Keratinocyte (primary cell): ENCODE measurements at places on chromosomes 4 and X. TPM values are rescaled to one million over a fixed set of nuclear protein-coding genes. Genes with fewer than 3 reads are reported as not detected.

- H3K27ac ChIP-seq: no peak overlapping the region
- H3K4me1 ChIP-seq: no peaks in the 10 kb centered on the region
- H3K4me3 ChIP-seq: no peak overlapping the region
- DNase-seq: no peak
- no peaks in the 10 kb centered on the region for H3K36me3 ChIP-seq
These were observed 273.7 kb upstream of the NOCT start for GRCh38 chr4:138741766-138742377.

GRCh38 chr4:152990471-152991131 is 54.5 kb downstream of the FHDC1 start:
- H3K4me1 ChIP-seq: peaks cover 15% of the 10 kb centered on the region
- no peaks in the 10 kb centered on the region for H3K27me3 ChIP-seq
- H3K4me3 ChIP-seq: no peak overlapping the region
- H3K36me3 ChIP-seq: no peaks in the 10 kb centered on the region
- DNase-seq: no peak

DNA sequence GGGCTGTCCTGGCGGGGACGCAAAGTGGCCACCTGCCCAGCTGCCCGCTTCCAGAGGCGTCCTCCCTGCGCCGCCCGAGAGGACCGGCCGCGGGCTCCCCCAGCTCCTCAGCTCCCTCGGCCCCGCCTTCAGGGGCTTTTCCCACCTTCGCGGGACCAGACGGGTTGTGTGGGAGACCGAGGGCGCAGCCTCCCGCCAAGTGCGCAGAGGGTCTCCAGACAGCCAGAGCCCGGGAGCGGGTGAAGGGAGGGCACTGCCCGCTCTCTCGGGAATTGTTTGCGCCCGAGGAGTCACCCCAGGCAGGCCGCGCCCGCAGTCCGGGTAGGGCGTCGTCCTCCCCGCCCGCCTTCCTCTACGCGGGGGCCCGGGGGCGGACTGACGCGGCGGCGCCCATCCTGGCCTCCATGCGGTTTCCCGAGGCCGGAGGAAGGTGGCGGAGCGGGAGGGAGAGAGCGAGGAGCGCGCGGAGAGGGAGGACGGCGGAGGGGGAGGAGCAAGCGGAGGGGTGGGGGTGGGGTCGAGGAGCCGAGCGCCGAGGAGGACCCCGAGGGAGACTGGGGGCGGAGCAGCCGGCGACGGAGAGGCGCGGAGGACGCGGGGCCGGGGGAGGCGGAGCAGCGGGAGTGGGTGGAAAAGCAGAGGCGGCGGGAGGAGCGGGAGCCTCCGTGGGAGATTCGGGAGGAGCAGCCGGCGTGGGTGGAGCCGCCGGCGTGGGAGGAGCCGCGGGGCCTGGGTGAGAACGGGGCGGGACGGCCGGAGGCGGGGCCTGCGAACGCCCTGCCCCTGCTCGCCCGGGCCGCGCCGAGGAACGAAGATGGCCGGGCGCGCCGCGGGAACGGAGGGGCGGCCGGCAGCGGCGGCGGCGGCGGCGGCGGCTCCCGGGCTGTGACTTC is 47.5 kb downstream of the CLDN34 start:
- peaks cover 2% of the 10 kb centered on the region for H3K4me1 ChIP-seq
- peak; percentile 19 for DNase-seq

DNA sequence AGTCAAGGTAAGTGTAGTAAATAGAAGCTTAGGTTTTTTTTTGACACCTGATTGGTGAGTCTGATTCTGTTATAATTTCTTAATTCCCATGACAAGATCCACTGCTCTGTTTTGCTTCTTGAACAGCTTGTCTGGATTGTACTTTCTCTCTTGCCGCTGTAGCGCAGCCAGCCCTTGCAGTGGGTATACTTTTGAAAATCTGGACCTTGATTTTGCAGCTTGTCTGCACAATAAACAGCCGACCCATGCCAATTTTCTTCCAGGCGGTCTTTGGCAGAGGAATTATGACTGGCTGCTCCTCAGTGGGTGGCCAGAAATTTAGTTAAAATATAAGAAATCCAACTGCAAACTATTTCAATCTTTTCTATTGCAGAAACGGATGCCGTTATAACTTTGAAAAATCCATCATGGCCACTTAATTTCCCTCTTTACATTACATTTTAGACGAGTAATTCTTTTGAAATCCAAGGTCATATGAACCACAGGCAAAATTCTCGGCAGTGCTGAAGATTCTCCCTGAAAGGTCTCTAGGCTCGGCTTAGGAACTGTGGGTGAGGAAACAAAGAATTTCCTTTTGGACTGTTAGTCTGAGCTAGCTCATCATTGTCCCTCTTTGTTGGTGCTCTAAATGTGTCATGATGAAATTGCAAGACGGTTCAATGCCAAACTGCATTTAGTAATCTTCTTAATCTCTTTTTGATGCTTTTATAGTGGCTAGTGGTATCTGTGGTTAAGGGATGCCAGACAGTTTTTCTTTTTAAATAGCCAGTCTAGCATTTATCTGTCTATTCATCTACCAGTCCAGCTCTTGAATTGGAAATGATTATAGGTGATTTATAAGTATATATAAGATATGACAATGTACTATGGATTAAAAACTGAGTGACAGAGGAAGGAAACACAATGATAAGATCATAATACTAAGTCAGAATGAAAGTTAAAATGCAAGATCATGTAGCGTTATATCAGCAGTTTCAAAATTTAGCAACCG is 31.5 kb upstream of the PTTG2 start:
- DNase-seq: no peak
- no peaks in the 10 kb centered on the region for H3K36me3 ChIP-seq
- no peak overlapping the region for H3K4me3 ChIP-seq
- H3K27ac ChIP-seq: no peak overlapping the region
- H3K4me1 ChIP-seq: no peaks in the 10 kb centered on the region
- H3K27me3 ChIP-seq: no peaks in the 10 kb centered on the region

DNA sequence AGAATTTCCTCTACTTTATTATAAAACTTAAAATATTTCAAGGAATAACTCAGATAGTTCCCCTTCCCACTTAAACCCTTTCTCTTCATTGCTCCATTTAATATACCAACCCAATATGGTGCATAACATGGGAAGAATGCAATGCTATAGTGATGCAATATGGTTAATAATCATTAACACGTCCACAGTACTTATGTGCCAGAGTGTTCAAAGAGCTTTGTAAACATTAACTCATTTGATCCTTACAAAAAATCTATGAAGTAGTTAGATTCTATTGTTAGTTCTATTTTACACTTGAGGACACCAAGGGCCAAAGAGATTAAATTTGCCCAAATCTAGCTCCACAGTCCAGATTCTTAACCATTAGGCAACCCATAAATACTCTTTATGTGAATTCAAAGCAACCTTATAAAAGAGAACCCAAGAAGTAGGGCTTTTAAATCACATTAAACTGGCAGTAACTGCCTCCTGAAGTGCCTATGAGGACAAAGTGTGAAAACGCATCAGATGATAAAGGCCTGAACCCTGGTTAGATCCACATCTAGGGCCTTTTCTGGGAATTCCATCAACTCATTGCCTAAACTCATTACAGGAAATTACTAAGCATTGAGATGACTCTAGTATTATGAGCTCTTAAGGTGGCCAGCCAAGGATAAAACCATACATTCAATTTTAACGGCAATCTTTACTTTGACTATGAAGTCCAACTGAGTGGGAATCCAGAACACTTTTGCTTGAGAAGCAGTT is 94.3 kb downstream of the AREG start:
- no peaks in the 10 kb centered on the region for H3K27me3 ChIP-seq
- no peak overlapping the region for H3K4me3 ChIP-seq
- H3K36me3 ChIP-seq: no peaks in the 10 kb centered on the region
- H3K4me1 ChIP-seq: peaks cover 26% of the 10 kb centered on the region
- DNase-seq: no peak

DNA sequence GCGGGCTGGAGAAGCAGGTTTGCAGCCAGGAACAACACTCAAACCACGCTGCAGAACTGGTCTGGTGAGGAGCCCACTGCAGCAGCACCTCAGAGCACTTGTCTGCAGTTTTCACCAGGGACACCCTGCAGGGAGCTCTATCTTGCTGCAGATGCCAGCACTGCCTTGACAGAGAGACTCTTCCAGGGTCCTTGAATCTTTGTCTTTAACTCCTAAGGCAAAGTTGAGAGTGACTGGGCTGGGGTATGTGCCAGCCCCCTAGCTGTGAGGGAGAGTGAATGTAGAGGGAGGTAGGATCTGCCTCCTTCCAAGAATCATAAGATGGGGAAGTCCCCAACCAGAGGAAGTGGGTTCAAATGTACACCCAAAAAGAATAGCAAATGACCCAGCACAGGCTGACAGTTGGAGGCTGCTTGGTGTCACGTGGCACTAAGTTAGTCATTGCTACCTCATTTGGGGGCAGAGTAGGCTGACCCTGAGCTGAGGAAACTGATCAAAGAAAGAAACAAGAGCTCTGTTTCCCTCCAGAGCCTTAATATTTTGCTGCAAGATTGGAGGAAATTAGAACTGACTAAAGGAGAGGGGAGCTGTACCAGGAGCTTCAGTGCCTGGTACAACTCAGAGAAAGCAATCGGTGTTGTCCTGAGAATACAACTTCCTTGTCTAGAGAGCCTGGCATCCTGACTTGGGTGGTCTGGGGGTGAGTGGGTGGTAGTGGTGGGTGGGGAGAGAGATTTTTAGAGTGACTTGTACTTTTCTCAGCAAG is 28.2 kb upstream of the HUWE1 start:
- H3K4me3 ChIP-seq: no peak overlapping the region
- peak overlapping the region; percentile 47 for H3K27ac ChIP-seq
- H3K36me3 ChIP-seq: no peaks in the 10 kb centered on the region
- no peak for DNase-seq
- H3K4me1 ChIP-seq: peaks cover 31% of the 10 kb centered on the region

GRCh38 chrX:33725535-33726210 is 406.4 kb downstream of the FAM47A start:
- no peak overlapping the region for H3K27ac ChIP-seq
- no peaks in the 10 kb centered on the region for H3K27me3 ChIP-seq
- no peaks in the 10 kb centered on the region for H3K4me1 ChIP-seq
- peak overlapping the region; percentile 57 for H3K4me3 ChIP-seq
- no peak for DNase-seq

DNA sequence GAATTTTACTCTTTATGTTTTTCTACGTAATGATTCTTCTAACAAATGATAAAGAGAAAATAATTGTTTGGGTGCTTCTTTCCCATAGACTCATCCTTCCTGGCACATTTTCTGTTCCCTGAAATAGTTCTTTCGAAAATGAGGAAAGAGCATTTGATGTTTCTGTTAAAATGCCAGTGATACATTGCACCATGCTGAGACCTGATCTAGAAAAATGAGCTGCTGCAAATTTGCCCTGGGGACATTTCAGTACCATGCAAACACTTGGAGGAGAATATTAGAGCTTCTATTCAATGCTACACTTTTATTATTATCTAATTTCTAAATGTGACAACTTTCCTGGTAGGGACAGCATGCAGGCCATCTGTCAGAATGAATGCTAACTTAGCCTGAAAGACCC is 83.3 kb downstream of the C4orf33 start:
- H3K4me1 ChIP-seq: no peaks in the 10 kb centered on the region
- no peaks in the 10 kb centered on the region for H3K27me3 ChIP-seq
- H3K27ac ChIP-seq: no peak overlapping the region
- no peak for DNase-seq
- H3K4me3 ChIP-seq: no peak overlapping the region

GRCh38 chr4:70337886-70338420 is 3.2 kb downstream of the CABS1 start:
- H3K27ac ChIP-seq: no peak overlapping the region
- H3K27me3 ChIP-seq: no peaks in the 10 kb centered on the region
- no peak for DNase-seq
- no peak overlapping the region for H3K4me3 ChIP-seq

DNA sequence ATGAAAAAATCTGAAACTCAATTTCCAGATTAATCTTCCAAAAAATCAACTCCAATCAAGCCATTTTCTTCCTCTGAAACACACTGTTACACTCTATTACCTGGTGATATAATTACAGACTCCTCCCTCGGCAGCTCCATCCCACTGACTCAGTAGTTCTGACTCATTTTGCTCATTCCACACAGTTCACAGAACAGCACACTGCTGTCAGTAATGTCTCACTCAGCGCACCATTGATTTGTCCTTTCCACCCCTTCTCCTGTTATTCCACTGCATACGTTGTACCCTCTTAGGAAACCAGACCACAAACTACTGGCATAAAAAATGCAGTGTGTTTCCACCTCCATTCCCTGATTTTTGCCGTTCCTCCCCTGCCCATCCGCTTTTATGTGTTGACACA is 212.7 kb downstream of the SLIT2 start:
- peak; percentile 13 for DNase-seq
- no peaks in the 10 kb centered on the region for H3K27me3 ChIP-seq
- H3K4me3 ChIP-seq: no peak overlapping the region
- peaks cover 9% of the 10 kb centered on the region for H3K4me1 ChIP-seq
- H3K36me3 ChIP-seq: no peaks in the 10 kb centered on the region
- H3K27ac ChIP-seq: peak overlapping the region; percentile 5

GRCh38 chr4:79476196-79476595 is 68.2 kb upstream of the GK2 start:
- no peak overlapping the region for H3K27ac ChIP-seq
- H3K4me3 ChIP-seq: no peak overlapping the region
- no peak for DNase-seq
- H3K4me1 ChIP-seq: no peaks in the 10 kb centered on the region
- H3K27me3 ChIP-seq: no peaks in the 10 kb centered on the region
- no peaks in the 10 kb centered on the region for H3K36me3 ChIP-seq

DNA sequence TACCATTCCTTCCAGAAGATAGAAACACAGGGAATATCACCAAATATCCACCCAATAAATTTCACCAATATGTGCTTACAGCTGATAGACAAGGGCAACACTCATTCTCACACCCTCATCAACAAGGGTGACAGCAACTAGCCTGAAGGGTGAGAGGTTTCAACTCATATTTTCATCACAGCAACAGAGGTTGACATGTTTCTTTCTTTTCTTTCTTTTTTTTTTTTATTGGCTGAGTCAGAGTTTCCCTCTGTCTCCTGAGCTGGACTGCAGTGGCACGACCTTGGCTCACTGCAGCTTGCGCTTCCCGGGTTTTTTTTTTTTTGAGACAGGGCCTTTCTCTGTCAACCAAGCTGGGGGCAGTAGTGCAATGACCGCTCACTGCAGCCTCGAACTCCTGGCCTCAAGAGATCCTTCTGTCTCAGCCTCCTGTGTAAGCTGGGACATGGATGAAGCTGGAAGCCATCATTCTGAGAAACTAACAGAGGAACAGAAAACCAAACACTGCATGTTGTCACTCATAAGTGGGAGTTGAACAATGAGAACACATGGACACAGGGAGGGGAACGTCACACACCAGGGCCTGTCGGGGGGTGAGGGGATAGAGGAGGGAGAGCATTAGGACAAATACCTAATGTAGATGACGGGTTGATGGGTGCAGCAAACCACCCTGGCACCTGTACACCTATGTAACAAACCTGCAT is 27.5 kb upstream of the ASMTL start:
- H3K27me3 ChIP-seq: no peaks in the 10 kb centered on the region
- no peaks in the 10 kb centered on the region for H3K4me1 ChIP-seq
- DNase-seq: no peak
- H3K27ac ChIP-seq: no peak overlapping the region
- no peaks in the 10 kb centered on the region for H3K36me3 ChIP-seq

- H3K36me3 ChIP-seq: no peaks in the 10 kb centered on the region
- H3K27ac ChIP-seq: no peak overlapping the region
- H3K27me3 ChIP-seq: no peaks in the 10 kb centered on the region
- DNase-seq: no peak
- H3K4me1 ChIP-seq: no peaks in the 10 kb centered on the region
- no peak overlapping the region for H3K4me3 ChIP-seq
These were observed 177.4 kb downstream of the PALLD start for GRCh38 chr4:168674077-168674747.

The HTN1 gene
- polyA plus RNA-seq: not detected in 3 replicates

The TCEAL2 gene
- not detected in 3 replicates for polyA plus RNA-seq

The SLC9A7 gene
- polyA plus RNA-seq: 8.1 to 11.0 TPM (median 10.1 TPM) in 3 replicates

The MOSPD2 gene
- 14.0 to 20.4 TPM (median 15.6 TPM) in 3 replicates for polyA plus RNA-seq

The TBX22 gene
- polyA plus RNA-seq: not detected in 3 replicates

The TMLHE gene
- 13.1 to 17.8 TPM (median 15.7 TPM) in 3 replicates for polyA plus RNA-seq

The CTAG2 gene
- not detected in 3 replicates for polyA plus RNA-seq

The ATP2B3 gene
- polyA plus RNA-seq: not detected in 3 replicates
